ENCODE measurements at places on chromosomes 6 and 20.
A peak's percentile ranks its signal among the peaks of the same experiment; 100 is the strongest.

- DNase-seq, result no peak
These were observed 63.7 kb upstream of the CTNNBL1 start for GRCh38 chr20:37630166-37630565.

- DNase-seq, result no peak
These were observed 246.7 kb downstream of the SOD2 start for GRCh38 chr6:159446340-159446739.

DNA sequence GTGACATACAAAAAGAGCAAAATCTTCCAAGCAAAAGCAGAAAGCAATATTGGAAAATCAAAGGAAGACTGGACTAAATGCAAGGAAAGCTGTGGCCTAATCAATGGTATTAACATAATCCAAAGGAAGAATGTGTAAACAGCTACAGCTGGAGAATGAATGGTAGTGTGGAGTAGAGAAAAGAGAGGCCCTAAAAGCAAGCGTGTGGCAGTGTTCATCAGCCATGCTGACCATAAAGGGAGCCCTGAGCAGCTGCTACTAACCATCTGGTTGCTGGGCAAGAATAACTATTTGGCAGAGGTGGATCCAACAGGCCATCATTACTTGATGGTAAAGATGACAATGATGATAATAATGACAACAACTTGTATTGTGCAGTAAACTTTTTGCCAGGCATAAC is 148.5 kb upstream of the BEND6 start:
- DNase-seq, result no peak

- DNase-seq, result no peak
These were observed 49.5 kb downstream of the SOBP start for GRCh38 chr6:107539409-107539808.

DNA sequence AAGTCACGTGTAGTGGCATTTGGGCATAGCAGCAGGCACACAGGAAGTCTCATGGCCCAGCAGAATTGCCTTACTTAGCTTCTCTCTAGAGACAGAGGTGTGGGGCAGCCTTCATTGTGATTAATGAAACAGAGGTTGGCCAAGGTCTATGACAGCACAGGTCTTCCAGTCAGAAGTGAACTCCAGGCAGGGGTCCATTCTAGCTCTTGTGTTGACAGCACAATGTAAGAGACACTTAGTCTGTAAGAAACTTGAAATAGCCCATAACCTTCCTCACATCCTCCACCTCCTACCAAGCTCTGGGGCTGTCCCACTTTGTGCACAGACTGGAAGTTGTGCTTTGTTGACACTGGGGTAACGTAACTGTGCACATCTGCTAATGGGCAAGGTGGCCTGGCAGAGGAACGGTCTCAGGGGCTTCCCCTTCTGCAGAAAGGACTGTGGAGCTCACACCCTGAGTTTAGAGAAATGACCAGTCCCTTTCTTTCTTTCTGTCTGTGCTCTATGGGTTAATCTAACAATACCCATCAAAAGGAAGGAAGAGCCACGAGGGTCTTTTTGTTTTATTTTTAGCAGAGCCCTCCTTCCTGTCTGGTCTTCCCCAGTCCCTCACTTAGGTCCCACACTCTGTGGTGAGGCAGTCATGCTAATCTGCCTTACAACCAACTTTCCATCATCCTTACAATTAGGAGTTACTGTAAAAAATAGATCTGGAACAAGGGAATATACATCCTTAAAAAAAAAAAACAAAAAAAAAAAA is 35.6 kb upstream of the TAGAP start:
- no peak for DNase-seq

DNA sequence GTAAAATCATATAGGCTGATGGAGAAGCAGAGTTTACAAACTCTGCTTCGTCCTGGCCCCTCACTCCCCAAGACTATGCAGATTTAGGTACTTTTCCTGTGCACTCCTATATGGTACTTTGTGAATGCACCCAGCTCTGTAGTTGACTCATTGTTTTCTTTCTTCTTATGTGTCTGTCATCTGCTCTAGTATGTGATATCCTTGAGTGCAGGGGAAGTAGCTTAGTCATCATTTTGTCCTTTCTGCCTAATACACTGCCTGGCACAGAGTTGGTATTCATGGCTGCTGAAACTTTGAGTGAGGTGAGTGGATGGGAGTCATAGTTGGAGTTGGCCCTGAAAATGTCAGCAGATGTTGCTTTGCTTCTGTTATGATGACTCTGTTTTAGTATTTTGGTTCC is 222.6 kb downstream of the RNF144B start:
- DNase-seq, result no peak

DNA sequence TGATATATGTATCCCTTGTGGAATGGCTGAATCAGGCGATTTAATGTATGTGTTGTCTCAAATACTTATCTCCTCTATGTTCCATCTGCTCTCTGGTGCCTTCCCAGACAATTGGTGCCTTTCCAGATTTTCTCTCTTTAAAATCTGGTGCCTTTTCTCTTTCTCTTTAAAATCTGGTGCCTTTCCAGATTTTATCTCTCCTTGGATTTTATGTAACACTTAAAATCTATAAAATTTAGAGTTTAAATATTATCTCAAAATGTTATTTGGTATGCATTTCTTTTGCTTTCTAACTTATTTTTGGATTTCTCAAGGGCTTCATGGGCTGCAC is 116.3 kb downstream of the KIF13A start:
- DNase-seq, result no peak

GRCh38 chr6:82840571-82840970 is 225.1 kb downstream of the UBE3D start:
- DNase-seq, result no peak

- no peak for DNase-seq
These were observed 200.1 kb downstream of the FARS2 start for GRCh38 chr6:5461365-5461764.

GRCh38 chr6:20182926-20183521 is 29.2 kb downstream of the MBOAT1 start:
- DNase-seq, result peak; percentile 66

DNA sequence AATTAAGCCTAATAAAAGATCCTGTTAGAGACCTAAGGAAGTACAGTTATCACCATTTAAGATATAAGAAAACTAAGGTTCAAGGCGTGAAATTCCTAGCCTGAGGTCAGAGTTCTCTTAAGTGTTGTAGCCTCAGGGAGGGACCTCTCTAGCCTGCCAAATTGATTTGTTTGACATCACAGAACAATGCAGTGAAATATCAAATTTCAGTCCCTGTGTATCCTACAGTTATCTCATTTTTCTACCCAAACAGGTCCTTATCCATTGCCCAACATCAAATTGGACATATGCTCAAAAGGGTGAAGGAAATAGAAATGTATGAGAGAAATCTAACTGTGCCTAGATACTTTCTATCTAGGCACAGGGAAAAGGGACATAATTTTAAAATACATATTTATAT is 63.0 kb downstream of the NCOA7 start:
- DNase-seq, result no peak

GRCh38 chr6:142374965-142375733 is 73.3 kb downstream of the ADGRG6 start:
- DNase-seq, result no peak

DNA sequence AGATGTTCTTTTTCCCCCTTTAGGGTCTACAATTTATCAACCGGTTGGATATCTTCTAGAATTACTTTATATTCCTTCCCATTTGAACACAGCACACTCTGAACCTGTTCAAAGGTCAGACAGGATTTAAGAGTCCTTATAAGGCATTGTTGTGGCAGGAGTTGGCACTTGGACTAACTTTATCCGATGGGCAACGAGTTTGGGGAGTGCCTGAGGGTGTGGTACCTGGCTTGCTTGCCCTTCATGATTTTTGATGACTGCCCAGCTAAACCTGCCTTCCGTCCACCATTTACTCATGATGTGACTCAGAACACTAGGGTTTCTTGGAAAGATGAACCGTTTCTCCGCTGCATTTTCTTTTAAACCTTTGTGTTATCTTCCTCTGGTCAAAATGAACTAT is 285.2 kb downstream of the FOXC1 start:
- no peak for DNase-seq

- DNase-seq, result no peak
These were observed 38.5 kb upstream of the TFB1M start for GRCh38 chr6:155352811-155353210.

DNA sequence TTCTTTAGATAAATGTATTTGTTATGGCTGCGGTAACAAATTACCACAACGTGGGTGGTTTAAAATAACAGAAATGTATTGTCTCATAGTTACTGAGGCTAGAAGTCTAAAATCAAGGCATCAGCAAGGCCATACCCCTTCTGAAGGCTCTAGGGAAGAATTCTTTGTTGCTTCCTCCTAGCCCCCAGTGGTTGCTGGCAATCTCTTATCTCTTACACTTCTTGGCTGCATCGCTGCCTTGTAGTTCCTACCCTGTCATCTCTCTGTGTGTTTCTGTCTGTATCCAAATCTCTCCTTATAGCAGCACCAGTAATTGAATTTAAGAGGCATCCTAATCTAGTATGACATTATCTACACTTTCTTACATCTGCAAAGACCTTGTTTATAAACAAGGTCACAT is 534.7 kb downstream of the PHF3 start:
- DNase-seq, result no peak

DNA sequence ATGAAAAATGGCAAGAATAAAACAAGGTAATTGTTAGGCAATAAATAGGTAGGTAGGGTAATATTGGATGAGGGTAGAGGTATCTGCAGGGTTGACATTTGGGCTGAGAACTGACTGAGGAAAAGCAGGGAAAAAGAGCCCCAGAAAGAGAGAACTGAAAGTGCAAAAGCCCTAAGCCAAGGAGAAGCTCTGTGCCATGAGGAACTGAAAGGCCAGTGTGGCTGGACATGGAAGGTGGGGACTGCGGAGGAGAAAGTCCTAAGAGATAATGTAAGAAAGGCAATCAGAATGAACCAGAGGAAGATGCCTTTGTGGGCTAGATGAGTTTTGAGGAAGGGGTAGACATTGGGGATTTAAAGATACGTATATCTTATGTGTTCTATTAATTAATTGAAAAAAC is 9.9 kb upstream of the HIVEP2 start:
- DNase-seq, result no peak

- no peak for DNase-seq
These were observed 115.7 kb downstream of the OGFRL1 start for GRCh38 chr6:71404145-71404966.

GRCh38 chr20:57384953-57385761 is 6.0 kb upstream of the RBM38 start:
- peak; percentile 76 for DNase-seq

GRCh38 chr6:151475653-151476523 is 17.9 kb upstream of the CCDC170 start:
- DNase-seq, result no peak

DNA sequence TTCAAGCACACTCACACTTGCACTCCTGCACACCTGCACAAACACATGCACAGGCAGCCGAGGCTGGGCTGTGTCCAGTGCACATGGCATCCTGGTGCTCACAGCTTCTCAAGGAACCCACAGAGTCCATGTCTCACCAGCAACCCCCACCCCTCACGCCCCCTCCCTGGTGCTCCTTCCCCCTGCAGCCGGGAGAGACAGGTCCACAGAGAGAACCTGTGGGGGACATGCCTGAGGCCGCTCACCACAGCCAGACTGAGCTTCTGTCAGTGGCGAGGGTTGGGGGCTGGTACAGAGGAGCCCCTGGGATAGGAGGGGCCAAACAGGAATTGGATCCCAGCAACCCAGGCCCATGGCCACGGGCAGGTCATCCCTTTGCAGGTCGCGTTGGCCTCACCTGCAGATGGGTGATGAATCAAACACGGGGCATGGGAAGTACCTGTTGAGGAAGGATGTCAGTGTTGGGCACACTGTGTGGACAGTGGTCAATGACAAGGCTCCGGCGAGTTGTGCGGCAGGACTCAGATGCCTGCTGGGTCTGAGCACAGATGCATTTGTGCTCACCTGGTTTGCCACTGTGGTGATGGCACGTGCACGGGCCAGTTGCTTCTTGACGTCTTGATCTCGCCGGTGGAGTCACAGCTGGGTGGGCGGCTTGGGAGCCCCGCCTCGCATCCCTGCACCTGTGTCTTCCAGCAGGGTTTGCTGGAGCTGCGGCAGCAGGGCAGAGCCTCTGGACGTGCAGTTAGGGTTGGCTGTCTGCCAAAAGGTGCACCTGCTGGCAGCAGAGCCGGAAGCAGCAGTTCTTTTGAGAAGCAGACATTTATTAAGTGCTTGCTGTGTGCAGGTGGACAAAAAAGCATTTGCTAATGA is 113.0 kb downstream of the ERMARD start:
- no peak for DNase-seq

GRCh38 chr6:90939906-90940305 is 353.0 kb upstream of the MAP3K7 start:
- no peak for DNase-seq

GRCh38 chr20:47027456-47027855 is 132.8 kb downstream of the EYA2 start:
- no peak for DNase-seq

GRCh38 chr6:63504777-63505384 is 67.4 kb upstream of the LOC128125822 start:
- no peak for DNase-seq

DNA sequence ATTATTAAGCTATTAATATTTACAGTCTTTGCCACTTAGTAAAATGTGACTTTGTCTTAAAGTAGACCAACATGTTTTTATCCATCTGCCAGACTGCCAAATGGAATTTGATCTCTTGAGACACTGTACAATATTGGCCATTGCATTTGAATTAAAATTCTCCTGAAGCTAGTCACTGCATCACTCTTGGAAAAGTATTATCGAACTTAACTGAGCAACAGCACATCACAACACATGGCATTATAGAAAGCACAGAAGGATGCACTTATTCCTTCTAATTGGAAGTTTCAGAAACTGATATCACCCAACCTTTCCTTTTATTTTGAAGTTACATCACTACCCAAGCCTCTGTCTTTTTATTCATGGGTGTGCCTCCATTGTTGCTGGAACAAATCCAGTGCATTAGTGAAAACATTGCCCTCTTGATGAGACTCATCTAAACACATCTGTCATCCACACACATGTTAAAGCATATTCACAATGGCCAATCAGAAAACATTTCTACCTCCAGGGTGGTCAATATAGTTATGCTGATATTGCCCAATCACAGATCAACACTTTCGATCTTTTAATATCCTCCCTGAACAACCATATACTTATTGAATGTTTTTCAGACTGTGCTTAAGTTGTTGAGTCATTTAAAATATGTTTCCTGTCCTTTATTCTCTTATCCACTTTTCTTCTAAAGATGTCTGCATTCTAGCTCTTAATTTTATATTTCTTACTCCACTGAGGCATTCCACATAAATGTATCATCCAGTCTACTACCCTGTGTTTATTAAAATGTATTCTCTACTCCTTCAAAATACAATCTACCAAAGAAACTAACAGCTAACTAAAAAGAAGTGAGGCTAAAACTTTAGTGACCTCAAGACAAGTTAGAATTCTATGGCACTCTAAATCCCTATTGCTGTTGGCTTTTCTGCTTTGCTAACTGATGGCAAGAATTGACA is 535.0 kb downstream of the RFPL4B start:
- no peak for DNase-seq

DNA sequence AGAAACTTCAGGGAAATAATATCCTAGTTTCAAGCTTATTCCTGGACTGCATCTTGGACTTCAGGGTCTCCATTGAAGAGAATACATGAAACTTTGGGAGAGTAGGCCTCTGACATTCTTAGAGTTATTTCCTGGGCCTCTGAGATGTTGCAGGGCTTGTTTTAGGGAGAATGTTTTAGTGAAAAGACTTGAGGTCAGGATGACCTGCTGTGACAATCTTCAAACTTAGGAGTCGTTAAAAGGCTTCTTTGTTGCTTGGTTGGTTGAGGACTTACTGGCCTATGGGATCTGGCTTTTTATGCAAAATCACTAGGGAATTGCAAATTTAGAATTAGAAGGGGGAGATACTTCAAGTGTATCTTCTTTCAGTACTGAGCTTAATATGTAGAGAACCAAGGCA is 613.2 kb upstream of the FLRT3 start:
- no peak for DNase-seq
